ENCODE measurements at places on chromosomes 1 and 21. TPM values are rescaled to one million over a fixed set of nuclear protein-coding genes. Genes with fewer than 3 reads are reported as not detected.

The MATN1 gene
- polyA plus RNA-seq, result 0.13 TPM

The SLAMF9 gene
- polyA plus RNA-seq, result not detected

The SPRR3 gene
- not detected for polyA plus RNA-seq

The ARHGEF10L gene
- 12.5 TPM for polyA plus RNA-seq

The PODN gene
- 54.5 TPM for polyA plus RNA-seq

The GLMP gene
- polyA plus RNA-seq, result 31.9 TPM

The SPRR2F gene
- not detected for polyA plus RNA-seq

The SEC16B gene
- polyA plus RNA-seq, result 0.98 TPM

The C1orf167 gene
- polyA plus RNA-seq, result 0.54 TPM

The CHIT1 gene
- polyA plus RNA-seq, result not detected

The CFAP107 gene
- 0.23 TPM for polyA plus RNA-seq

The TPTE gene
- polyA plus RNA-seq, result not detected

All from BJ (cell line).